ENCODE measurements at places on chromosomes 4 and X.

GRCh38 chrX:20029728-20030127, 38.9 kb upstream of the BCLAF3 start:
- no peak for DNase-seq

GRCh38 chr4:115332078-115332477, 218.7 kb upstream of the NDST4 start:
- no peak for DNase-seq

GRCh38 chr4:44916411-44916810, 190.1 kb upstream of the GNPDA2 start:
- no peak for DNase-seq

- DNase-seq = no peak
Observed at GRCh38 chr4:146842876-146843275, 102.8 kb downstream of the TTC29 start.

- DNase-seq = no peak
Observed at GRCh38 chr4:67550857-67551256, 5.6 kb upstream of the CENPC start.
